ENCODE measurements at places on chromosomes 6 and 20.

DNA sequence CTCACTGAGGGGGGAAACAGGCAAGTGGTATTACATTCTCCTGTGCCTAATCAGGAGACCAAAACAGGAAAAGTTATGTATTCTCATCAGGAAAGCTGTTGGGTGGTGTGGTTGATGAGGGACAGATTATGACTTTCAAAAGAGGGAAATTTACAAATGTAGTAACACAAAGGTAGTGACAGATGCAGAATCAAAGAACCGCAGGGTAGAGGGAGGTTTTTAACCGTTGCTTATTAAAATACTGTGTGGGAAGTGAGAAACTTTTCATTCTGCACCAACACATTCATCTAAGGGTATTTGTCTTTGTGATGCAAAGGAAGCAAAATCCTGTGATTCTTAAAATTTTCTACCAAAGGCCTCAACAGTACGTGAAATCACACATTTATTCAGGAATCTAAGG lies 288.2 kb upstream of the MAN1A1 start:
- no peak for DNase-seq

GRCh38 chr6:36848658-36849441 lies 9.6 kb upstream of the CPNE5 start:
- DNase-seq: no peak

GRCh38 chr20:18983796-18984195 lies 170.2 kb downstream of the SCP2D1 start:
- DNase-seq: no peak

DNA sequence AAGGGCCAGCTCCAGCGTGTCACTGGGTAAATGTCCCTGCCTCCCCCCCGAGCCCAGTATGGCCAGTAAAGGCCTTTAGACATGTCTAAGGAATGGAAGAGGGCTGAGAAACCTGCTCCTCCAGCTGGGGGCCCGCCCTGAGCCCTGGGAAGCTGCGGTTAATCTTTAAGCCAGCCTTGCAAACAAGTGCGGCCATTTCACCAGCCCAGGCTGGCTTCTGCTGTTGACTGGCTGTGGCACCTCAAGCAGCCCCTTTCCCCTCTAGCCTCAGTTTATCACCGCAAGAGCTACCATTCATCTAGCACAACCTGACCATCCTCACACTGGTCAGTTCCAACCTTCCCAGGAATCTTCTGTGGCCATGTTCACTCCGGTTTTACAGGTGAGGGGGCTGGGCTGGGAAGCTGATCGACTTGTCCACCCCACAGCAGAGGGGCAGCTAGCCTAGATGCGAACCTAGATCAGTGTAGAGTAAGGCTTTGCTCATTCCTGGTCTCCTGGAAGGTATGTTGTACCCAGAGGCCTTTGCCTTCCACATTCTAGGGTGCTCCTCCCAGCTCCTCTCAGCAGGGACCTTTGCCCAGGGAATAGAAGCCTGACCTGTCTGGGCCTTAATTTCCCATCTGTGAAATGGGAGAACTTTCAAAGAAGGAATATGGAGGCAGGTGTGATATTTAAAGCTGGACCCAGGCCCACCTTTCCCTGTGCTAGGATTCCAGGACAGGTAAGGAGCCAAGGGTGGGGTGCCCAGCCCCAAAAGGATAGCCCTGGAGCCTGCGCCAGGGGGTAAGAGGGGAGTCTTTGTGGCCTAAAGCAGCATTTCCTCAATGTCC lies 1.2 kb upstream of the SRC start:
- DNase-seq: no peak

GRCh38 chr20:13659288-13659687 lies 20.6 kb upstream of the TASP1 start:
- DNase-seq: no peak

- no peak for DNase-seq
These were observed 79.2 kb upstream of the MRAP2 start for GRCh38 chr6:83954371-83954770.

- DNase-seq: peak; percentile 32
These were observed 1.6 kb upstream of the HEY2 start for GRCh38 chr6:125747589-125748405.

DNA sequence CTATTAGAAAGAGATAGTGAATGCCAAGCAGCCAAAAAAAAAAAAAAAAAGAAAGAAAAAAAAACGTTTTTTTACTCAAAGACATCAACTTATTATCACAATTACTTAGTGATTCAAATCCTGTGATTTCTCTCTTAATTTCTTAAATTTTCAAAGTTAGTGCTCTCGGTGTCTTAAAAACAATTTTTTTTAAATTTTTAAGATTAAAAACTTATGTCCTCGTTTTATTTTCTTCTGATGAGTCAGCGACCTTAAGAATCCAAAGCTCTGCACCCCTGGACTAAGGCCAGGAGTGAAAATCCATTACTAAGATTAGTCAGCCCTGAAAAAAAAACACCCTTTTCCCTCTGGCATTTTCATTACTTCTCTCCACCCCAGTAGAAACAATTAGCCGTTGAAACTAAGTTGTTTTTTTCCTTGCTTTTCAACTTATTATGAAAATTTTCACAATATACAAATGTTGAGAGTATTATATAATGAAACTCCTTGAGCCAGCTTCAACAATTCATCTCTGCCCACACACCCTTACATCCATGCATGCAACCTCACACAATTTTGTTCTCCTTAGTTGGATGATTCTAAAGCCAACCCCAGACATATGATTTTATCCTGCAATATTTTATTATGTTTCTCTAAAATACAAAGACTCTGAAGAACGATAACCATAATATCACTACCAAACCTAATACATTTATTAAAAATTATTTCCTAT lies 85.6 kb upstream of the CARMIL1 start:
- DNase-seq: no peak

GRCh38 chr20:53899351-53900167 lies 170.8 kb downstream of the BCAS1 start:
- DNase-seq: peak; percentile 87

DNA sequence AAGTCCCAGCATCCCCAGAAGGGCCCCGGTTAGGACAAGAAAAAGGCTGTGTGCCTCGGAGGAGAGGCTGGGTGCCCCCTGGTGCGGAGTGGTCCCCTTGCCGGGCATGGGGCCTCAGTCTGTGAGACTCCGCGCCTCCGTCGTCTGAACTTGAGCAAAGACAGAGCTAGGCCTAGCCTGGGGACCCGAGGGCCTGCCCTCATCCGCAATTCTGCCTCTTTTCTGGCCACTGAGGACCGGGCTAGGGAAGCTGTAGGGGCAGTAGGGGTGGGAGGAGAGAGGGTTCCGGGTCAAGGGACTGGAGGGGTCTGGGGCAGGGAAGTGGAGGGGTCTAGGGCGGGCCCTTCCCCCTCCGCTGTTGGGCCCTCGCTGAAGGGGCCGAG lies 550 bp upstream of the HSPA12B start:
- no peak for DNase-seq

DNA sequence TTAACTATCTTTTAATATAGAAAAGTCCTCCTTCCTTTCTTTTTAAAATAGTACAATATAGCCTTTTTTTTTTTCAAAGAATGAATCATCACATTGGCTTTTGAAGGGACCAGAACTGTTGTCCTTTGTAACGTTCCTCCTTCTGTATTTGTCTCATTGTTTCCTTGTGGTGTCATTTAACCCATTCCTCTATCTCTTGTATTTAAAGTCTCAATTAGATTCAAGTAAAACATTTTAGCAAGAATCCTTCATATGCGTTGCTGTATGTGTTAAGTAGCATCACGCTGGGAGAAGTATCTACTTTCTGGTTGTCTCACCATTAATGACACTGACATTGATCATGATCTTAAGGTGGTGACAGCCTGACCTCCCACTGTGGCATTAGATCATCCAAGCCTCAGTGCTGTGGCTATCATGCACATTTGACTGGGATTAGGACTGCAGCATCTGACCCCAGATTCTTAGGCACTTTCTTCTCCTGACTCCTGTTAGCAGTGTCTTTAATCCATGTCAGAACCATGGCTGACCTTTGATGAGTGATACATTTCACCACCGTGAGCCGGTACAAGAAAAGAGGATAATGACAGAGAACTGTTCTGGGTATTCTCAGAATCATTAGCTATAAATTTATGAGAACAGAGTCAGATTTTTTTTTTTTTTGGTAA lies 67.5 kb upstream of the TFB1M start:
- DNase-seq: no peak

GRCh38 chr6:110295451-110296165 lies 62.5 kb downstream of the METTL24 start:
- DNase-seq: no peak

DNA sequence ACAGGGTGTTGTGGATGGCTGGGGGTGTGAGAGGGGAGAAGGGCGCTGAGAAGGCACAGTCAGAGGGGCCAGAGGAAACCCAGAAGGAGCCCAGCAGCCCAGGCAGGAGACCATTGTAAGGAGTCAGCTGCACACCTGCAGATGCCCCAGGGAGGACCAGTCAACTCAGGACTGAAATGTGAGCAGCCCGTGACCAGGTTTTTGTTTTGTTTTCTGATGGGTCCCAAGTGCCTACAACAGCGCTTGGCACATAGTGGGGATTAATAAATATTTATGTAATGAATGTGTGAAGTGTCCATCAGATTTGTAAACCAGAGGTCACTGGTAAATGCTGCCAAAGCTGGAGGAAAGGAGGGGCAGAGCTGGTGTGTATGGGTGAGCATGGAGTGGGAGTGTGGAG lies 30.2 kb downstream of the TRAM2 start:
- no peak for DNase-seq

DNA sequence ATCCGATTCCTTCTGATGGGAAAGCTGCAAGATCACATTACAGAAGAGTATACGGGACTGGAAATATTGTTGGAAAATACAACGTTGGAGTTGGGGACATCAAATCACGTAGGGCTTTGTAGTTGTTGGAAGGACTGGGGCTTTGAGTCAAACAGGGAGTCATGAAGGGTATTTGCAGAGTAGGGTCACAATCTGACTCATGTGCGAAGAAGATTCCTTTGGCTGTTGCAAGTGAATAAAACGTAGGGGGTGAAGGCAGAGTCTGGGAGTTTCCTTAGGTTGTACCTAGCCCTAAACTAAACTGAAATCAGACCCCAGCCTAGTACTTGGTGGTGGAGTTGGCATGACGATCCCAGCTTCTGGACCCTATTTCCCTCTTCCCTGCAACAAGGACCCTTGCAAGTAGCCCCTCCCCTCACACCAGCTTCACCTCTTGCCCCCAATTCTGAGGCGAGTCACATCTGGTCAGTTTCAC lies 32.3 kb downstream of the SNX5 start:
- DNase-seq: no peak

All from activated CD4-positive, alpha-beta T cell treated with anti-CD3 and anti-CD28 coated beads for 48 hours (primary cell).